Muscle of leg (tissue), 16 donors: ENCODE measurements at places on chromosomes 4 and X.

DNA sequence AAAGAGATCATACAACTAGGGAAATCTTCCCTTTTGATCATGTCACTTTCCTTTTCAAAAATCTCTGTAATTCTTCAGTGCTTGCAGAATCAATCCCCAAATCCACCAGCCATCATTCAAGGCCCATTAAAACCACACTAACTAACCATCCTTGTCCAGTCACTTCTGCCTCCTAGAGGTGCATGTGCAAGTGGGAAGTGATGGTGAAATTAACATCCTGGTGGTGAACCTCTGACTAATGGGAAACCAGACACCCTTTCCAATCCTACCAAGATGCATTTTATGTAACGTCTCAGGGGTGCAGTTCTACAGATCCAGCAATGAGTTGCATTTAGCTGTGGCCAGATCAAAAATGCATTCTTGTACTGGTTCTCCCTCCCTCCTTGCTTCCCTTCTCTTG, 341.8 kb downstream of the RAPGEF2 start:
- DNase-seq: no peak

GRCh38 chr4:7156761-7157488, 35.4 kb upstream of the SORCS2 start:
- peak; percentile 93 for DNase-seq

- DNase-seq: no peak
Measured at GRCh38 chr4:34485252-34485651, 1759.1 kb downstream of the ARAP2 start.

DNA sequence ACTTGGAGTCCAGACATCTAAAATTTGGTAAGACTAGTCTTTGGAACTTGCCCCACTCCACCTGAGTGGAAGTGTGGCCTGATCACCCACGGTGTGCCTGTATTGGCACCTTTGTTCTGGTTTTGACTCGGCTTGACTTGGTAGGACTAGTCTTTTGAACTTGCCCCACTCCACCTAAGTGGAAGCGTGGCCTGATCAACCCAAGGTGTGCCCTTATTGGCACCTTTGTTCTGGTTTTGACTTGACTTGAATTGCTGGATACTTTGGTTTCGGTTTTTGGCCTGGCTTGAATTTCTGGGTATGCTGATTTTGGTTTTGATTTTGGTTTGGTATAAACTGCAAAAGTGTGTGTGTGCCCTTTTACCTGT, 44.7 kb upstream of the UGT2B7 start:
- DNase-seq: no peak

DNA sequence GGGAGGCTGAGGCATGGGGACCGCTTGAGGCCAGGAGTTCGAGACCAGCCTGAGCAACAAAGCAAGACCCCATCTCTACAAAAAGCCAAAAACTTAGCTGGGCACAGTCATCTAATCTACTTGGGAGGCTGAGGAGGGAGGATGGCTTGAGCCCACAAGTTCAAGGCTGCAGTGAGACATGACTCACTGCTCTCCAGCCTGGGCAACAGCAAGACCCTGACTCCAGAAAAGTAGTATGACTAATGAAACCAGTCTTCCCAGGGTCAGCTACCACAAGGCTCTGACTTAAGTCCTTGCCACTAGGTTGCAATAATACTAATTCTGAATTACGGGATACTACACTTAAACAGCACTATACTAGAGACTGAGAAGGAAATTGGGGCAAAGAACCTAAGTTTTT, 33.1 kb downstream of the ERVMER34-1 start:
- no peak for DNase-seq
